ENCODE measurements at places on chromosomes 13 and 19.

- DNase-seq = no peak
These were observed 22.0 kb downstream of the SIN3B start for GRCh38 chr19:16851031-16851712.

- no peak for DNase-seq
These were observed 8.8 kb upstream of the GNG7 start for GRCh38 chr19:2711172-2711874.

GRCh38 chr19:32876919-32877285 is 7.3 kb upstream of the SLC7A9 start:
- no peak for DNase-seq

GRCh38 chr19:49916839-49917733 is 11.9 kb upstream of the ATF5 start:
- no peak for DNase-seq
